Breast epithelium (tissue), 4 donors: ENCODE measurements at places on chromosomes 4 and X.

- no peak overlapping the region for H3K4me3 ChIP-seq
- H3K27ac ChIP-seq, result no peak overlapping the region
- no peaks in the 10 kb centered on the region for H3K36me3 ChIP-seq
These were observed 54.4 kb upstream of the GPR174 start for GRCh38 chrX:79089896-79090584.

DNA sequence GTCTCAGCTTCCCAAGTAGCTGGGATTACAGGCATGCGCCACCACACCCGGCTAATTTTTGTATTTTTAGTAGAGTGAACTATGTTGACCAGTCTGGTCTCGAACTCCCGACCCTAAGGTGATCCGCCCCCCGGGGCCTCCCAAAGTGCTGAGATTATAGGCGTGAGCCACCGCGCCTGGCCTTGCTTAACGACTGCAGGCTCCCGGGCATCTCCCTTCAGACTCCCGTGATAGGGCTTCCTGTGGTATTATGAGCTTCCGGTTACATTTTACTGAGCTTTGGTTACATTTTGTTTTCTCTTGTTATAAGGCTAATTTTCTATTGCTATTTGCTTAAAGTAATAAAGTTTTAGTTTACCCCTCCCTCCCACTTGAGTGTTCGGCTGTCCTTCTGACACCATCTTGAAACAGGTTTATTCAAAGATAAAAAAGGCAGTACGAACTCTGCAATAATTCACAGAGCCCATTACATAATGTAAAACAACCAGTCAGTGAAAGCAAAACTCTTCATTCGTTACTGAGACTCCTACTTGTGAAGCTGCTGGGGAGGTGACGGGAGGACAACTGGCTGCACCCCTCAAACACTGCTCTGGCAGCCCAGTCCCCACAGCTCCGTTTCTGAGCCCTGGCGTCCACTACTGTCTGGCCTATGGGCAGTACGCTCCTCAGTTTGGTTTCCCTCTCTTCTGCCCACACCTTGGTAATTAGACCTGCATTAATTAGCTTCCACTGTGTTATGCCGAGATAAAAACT lies 795.7 kb upstream of the SLIT2 start:
- H3K27ac ChIP-seq, result no peak overlapping the region
- no peak overlapping the region for H3K4me3 ChIP-seq
- H3K4me1 ChIP-seq, result no peaks in the 10 kb centered on the region
- no peak for DNase-seq
- H3K27me3 ChIP-seq, result no peaks in the 10 kb centered on the region
- no peaks in the 10 kb centered on the region for H3K36me3 ChIP-seq

DNA sequence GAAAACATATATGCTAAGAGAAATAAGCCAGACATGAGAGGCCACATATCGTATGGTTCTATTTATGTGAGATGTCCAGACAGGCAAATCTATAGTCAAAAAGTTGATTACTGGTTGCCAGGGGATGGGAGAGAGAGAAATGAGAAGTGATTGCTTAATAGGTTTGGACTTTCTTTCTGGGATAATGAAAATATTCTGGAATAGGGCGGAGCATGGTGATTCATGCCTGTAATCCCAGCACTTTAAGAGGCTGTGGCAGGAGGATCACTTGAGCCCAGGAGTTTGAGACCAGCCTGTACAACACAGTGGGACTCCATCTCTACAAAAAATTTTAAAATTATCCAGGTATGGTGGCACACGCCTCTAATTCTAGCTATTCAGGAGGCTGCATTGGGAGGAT lies 22.4 kb downstream of the RBM47 start:
- H3K27ac ChIP-seq, result no peak overlapping the region
- no peaks in the 10 kb centered on the region for H3K36me3 ChIP-seq
- DNase-seq, result no peak
- no peaks in the 10 kb centered on the region for H3K4me1 ChIP-seq
- no peak overlapping the region for H3K4me3 ChIP-seq

GRCh38 chr4:141899541-141899940 lies 263.2 kb downstream of the IL15 start:
- H3K4me1 ChIP-seq, result no peaks in the 10 kb centered on the region
- H3K36me3 ChIP-seq, result no peaks in the 10 kb centered on the region
- no peaks in the 10 kb centered on the region for H3K27me3 ChIP-seq
- H3K27ac ChIP-seq, result no peak overlapping the region
- no peak for DNase-seq

DNA sequence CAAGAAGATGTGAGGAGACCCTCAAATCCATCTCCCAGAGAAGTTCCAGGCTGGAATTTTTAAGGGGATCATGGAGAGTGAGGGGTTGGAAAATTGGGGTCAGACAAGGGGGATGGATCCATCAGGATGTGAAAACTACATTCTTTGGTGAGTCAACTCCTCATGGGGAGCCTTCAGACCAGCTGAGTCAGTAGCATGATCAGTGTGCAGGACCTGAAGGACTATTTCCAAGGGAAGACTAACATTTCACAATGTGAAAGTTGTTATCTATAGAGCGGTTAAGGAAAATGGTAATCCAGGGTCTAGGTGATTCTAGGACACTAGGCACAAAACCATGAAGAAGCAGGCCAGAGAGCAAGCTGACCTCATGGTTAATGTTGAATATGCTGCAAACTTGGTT lies 38.6 kb upstream of the CEP135 start:
- DNase-seq, result no peak
- no peaks in the 10 kb centered on the region for H3K4me1 ChIP-seq
- no peaks in the 10 kb centered on the region for H3K27me3 ChIP-seq
- no peak overlapping the region for H3K27ac ChIP-seq
- H3K36me3 ChIP-seq, result no peaks in the 10 kb centered on the region

GRCh38 chr4:181897935-181898334 lies 345.3 kb upstream of the TENM3 start:
- no peak overlapping the region for H3K27ac ChIP-seq
- H3K27me3 ChIP-seq, result no peaks in the 10 kb centered on the region
- no peaks in the 10 kb centered on the region for H3K4me1 ChIP-seq
- no peak for DNase-seq
- no peaks in the 10 kb centered on the region for H3K36me3 ChIP-seq

DNA sequence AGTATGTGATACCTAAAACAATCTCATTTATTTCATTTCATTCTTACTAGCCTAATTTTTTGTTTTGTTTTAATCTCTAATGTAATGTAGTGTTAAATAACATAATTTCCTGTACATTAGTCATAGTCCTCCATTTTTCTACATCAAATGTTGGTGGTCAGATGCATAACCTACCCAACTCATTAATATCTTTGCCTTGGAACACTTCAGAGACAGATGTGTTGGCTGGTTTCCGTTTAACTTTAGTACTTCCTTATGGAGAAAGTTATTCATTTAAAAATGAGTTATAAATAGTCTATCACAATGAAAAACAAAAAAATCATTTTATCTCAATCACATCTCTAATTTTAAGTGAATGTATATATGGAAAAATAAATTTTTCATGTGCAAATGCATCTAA lies 190.2 kb downstream of the ANTXR2 start:
- H3K27me3 ChIP-seq, result no peaks in the 10 kb centered on the region
- DNase-seq, result no peak
- H3K36me3 ChIP-seq, result no peaks in the 10 kb centered on the region
- no peak overlapping the region for H3K4me3 ChIP-seq
- no peaks in the 10 kb centered on the region for H3K4me1 ChIP-seq

DNA sequence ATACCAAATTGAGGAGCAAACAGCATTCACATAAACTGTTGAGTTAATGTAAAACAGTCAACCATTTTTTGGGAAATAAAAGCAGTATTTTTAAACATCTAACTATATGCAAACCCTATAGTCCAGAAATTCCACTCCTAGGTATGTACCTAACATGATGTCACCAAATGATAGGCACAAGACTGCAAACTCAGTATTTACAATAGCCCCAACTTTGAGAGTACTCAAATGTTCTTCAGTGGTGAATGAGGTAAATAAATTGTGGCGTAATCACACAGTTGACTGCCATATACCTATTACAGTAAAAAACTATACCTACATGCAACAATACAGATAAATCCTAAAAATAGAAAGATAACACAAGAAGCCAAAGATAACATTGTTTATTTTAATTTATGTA lies 1243.8 kb upstream of the ADGRL3 start:
- DNase-seq, result no peak
- no peaks in the 10 kb centered on the region for H3K4me1 ChIP-seq
- no peak overlapping the region for H3K27ac ChIP-seq
- no peaks in the 10 kb centered on the region for H3K27me3 ChIP-seq
- H3K4me3 ChIP-seq, result no peak overlapping the region

GRCh38 chr4:118327554-118328241 lies 25.1 kb downstream of the PRSS12 start:
- H3K27me3 ChIP-seq, result no peaks in the 10 kb centered on the region
- no peak overlapping the region for H3K27ac ChIP-seq
- H3K4me3 ChIP-seq, result no peak overlapping the region

DNA sequence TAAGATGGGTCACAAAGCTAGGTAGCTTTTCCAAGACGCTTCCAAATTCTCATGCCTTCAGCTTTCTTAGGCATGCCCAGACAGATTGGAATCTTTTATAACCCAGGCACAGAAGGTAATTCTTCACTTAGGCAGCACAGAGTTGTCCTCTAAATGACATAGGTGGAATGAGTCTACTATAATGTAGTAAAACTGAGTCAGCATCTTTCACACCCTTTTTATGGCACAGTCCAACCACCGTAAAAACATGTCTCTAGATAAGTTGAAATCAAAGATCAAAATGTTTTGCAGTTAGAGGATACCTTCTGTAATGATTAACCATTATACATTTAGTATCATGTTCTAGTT lies 128.4 kb upstream of the FAT1 start:
- H3K27ac ChIP-seq, result no peak overlapping the region
- no peaks in the 10 kb centered on the region for H3K27me3 ChIP-seq
- H3K4me3 ChIP-seq, result no peak overlapping the region
- H3K36me3 ChIP-seq, result no peaks in the 10 kb centered on the region
- no peak for DNase-seq
- no peaks in the 10 kb centered on the region for H3K4me1 ChIP-seq

DNA sequence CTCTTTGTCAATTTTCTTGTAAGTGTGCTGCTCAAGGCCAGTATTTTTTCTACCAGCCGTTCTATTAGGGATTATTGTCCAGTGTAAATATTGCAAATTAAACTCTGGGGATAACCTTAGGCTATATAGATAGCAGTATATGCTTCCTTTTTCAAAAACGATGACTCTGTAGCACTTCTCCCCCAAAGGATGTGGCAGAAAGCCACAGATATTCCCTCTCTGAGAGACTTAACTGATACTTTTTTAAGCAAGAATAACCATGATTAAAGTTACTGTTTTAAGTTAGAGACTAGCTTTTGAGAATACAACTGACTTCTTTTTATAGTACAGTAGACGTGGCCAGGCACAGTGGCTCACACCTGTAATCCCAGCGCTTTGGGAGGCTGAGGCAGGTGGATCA lies 130.0 kb downstream of the FHIP1A start:
- H3K4me3 ChIP-seq, result no peak overlapping the region
- H3K36me3 ChIP-seq, result no peaks in the 10 kb centered on the region
- no peaks in the 10 kb centered on the region for H3K4me1 ChIP-seq
- no peak overlapping the region for H3K27ac ChIP-seq
- H3K27me3 ChIP-seq, result no peaks in the 10 kb centered on the region

GRCh38 chrX:53049127-53049517 lies 533 bp downstream of the GPR173 start:
- peaks cover 61% of the 10 kb centered on the region for H3K27me3 ChIP-seq
- peak overlapping the region; percentile 52 for H3K27ac ChIP-seq
- peak overlapping the region; percentile 66 for H3K4me3 ChIP-seq
- H3K4me1 ChIP-seq, result no peaks in the 10 kb centered on the region
- DNase-seq, result no peak
- no peaks in the 10 kb centered on the region for H3K36me3 ChIP-seq

DNA sequence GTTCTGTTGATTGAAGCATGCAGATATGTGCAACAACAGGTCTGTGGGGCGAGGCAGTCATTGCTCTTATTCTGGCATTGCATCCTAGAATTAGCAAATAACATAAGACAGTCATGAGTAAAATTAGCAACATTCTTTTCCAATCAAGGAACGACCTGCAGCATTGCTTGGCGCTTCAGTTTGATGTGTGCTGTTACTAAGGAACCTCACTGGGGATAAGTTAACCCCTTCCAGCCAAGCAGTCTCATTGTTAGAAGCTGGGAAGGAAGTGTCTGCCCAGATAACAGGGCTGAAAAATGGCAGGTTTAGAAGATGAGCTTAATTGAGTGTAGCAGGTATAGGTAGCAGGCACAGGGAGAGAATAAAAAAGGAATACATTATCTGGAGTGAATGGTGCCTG lies 55.4 kb downstream of the RBM46 start:
- no peak overlapping the region for H3K4me3 ChIP-seq
- no peak overlapping the region for H3K27ac ChIP-seq
- H3K27me3 ChIP-seq, result no peaks in the 10 kb centered on the region
- H3K36me3 ChIP-seq, result no peaks in the 10 kb centered on the region
- DNase-seq, result no peak

- DNase-seq, result no peak
- H3K36me3 ChIP-seq, result no peaks in the 10 kb centered on the region
- H3K27ac ChIP-seq, result no peak overlapping the region
- H3K4me1 ChIP-seq, result no peaks in the 10 kb centered on the region
- no peaks in the 10 kb centered on the region for H3K27me3 ChIP-seq
These were observed 78.2 kb downstream of the SLC2A9 start for GRCh38 chr4:9942921-9943600.

- H3K4me1 ChIP-seq, result no peaks in the 10 kb centered on the region
- DNase-seq, result no peak
- no peaks in the 10 kb centered on the region for H3K27me3 ChIP-seq
- no peak overlapping the region for H3K4me3 ChIP-seq
These were observed 56.7 kb downstream of the FGFBP1 start for GRCh38 chr4:15881820-15882219.
